Activated CD4-positive, alpha-beta memory T cell treated with anti-CD3 and anti-CD28 coated beads, Interleukin-2, amount 10 ng/mL, durations not matched to agents 7 days and 5 days (primary cell): ENCODE measurements at places on chromosomes 2 and 18. TPM values are rescaled to one million over a fixed set of nuclear protein-coding genes. Genes with fewer than 3 reads are reported as not detected.

Gene TACR1
- not detected for total RNA-seq

- H3K4me1 ChIP-seq, result no peaks in the 10 kb centered on the region
- no peak overlapping the region for H3K27ac ChIP-seq
- H3K36me3 ChIP-seq, result no peaks in the 10 kb centered on the region
- H3K4me3 ChIP-seq, result no peak overlapping the region
- no peaks in the 10 kb centered on the region for H3K27me3 ChIP-seq
- DNase-seq, result no peak
Observed at GRCh38 chr2:19038071-19039015, 320.1 kb downstream of the OSR1 start.

DNA sequence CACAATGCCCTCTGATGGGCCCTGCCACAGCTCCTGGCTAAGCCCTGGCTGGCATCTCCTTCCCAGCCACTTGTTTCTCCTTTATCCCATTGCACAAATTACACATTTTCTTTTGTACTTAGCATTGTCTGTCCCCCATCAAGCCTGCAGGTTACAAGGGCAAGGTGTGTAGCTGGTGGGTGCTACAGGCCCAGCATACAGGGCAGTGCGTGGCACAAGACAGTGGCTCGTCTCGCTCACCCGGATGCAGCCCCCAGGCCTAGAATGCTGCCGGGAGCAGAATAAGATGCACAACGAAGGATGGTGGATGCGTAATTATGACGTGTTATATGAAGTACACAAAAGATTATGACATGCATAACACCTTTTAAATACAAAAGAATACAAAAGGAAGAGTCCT, 87.6 kb downstream of the EIPR1 start:
- no peaks in the 10 kb centered on the region for H3K4me1 ChIP-seq
- H3K4me3 ChIP-seq, result no peak overlapping the region
- no peaks in the 10 kb centered on the region for H3K27me3 ChIP-seq
- H3K27ac ChIP-seq, result no peak overlapping the region

GRCh38 chr2:239778861-239779558, 246.1 kb downstream of the NDUFA10 start:
- peaks cover 16% of the 10 kb centered on the region for H3K27me3 ChIP-seq
- no peaks in the 10 kb centered on the region for H3K4me1 ChIP-seq
- no peak overlapping the region for H3K4me3 ChIP-seq
- no peak for DNase-seq
- H3K36me3 ChIP-seq, result no peaks in the 10 kb centered on the region
- no peak overlapping the region for H3K27ac ChIP-seq

GRCh38 chr2:236501531-236501930, 68.1 kb upstream of the ACKR3 start:
- no peak for DNase-seq
- no peaks in the 10 kb centered on the region for H3K4me1 ChIP-seq
- no peak overlapping the region for H3K4me3 ChIP-seq
- peaks cover 37% of the 10 kb centered on the region for H3K27me3 ChIP-seq
- no peak overlapping the region for H3K27ac ChIP-seq

- H3K27me3 ChIP-seq, result no peaks in the 10 kb centered on the region
- no peaks in the 10 kb centered on the region for H3K4me1 ChIP-seq
- H3K36me3 ChIP-seq, result peaks cover 17% of the 10 kb centered on the region
- H3K27ac ChIP-seq, result no peak overlapping the region
Observed at GRCh38 chr2:144389151-144389929, 130.6 kb downstream of the ZEB2 start.

DNA sequence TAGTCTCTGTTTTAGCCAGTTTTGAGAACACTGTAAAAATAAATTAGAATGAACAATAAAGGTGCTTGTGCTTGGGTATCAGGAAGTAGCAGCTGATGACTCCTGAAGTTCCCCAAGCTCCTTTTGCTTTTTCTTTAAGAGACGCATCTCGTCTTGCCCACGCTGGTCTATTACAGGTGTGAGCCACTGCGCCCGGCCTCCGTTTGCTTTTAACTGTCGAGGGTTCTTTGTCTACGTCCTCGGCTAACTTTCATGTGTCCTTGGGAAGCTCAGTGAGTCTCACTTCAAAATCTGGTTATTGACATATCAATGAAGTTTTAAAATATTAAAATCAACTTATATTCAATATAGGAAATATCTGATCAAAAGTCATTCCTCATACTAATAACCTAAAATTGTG, 246.5 kb downstream of the FBXO15 start:
- H3K4me1 ChIP-seq, result no peaks in the 10 kb centered on the region
- H3K4me3 ChIP-seq, result no peak overlapping the region
- no peaks in the 10 kb centered on the region for H3K27me3 ChIP-seq
- no peak overlapping the region for H3K27ac ChIP-seq
- H3K36me3 ChIP-seq, result no peaks in the 10 kb centered on the region

DNA sequence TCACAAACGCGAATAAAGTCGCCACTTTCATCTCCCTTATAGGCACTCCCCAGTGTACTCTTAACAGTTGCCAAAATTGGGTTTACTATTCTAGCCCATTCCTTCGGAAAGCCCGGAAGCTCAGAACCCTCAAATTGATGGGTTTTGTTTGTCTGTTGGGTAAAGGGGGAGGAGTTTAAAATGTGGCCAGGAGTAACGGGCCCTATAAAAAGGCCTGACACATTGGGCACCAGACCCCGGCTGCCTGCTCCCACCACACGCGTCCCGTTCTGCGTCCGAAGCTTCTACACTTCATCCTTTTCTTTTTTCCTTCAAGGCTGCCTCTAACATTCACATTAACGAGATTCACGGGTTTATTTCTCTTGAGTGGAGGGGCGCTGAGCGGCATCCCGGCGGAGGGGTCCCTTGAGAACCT, 837 bp downstream of the NHEJ1 start:
- H3K27ac ChIP-seq, result peak overlapping the region; percentile 86
- DNase-seq, result no peak
- peak overlapping the region; percentile 88 for H3K4me3 ChIP-seq
- peaks cover 20% of the 10 kb centered on the region for H3K4me1 ChIP-seq
- H3K36me3 ChIP-seq, result peaks cover 9% of the 10 kb centered on the region

- no peak for DNase-seq
- no peaks in the 10 kb centered on the region for H3K27me3 ChIP-seq
- H3K4me1 ChIP-seq, result peaks cover 2% of the 10 kb centered on the region
- peaks cover 7% of the 10 kb centered on the region for H3K36me3 ChIP-seq
- H3K4me3 ChIP-seq, result no peak overlapping the region
Observed at GRCh38 chr2:201093573-201093972, 21.8 kb downstream of the NDUFB3 start.

DNA sequence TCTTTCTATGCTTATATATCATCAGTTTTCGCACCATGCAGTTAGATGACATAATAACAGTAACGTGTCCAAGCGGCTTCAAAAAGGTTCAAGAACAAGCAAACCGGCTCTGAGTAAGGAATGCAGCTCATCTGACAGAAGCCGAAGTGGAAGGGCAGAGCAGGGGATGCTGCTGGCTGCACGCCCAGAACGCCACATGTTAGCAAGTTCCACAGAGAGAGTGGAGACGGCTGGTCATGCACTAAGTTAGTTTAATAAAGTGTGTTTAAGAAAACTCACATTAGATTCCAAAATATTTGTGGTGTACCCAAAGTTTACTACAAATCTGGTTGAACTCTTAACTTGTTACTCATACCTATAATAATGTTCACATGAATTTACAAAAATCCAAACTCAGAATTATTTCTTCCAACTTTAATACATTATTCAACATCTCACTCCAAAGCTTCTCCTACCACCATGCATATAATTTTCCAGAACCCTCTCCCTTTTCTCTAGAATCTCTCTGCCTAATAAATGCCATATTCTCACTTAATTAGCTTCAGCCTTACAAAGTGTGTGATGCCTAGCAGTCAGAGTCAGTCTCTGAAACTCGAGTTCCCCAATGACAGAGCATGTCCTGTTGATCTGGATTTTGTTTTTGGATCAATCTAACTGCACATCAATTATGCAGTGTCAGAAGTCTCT, 170.0 kb downstream of the DNAH7 start:
- no peak overlapping the region for H3K4me3 ChIP-seq
- H3K36me3 ChIP-seq, result no peaks in the 10 kb centered on the region
- peaks cover 8% of the 10 kb centered on the region for H3K27me3 ChIP-seq
- no peak for DNase-seq

GRCh38 chr2:43885132-43885632, 46.4 kb downstream of the ABCG8 start:
- no peak for DNase-seq
- H3K27me3 ChIP-seq, result no peaks in the 10 kb centered on the region
- H3K27ac ChIP-seq, result no peak overlapping the region
- peaks cover 30% of the 10 kb centered on the region for H3K36me3 ChIP-seq
- H3K4me1 ChIP-seq, result no peaks in the 10 kb centered on the region
